ENCODE measurements at places on chromosomes 5 and 9.

DNA sequence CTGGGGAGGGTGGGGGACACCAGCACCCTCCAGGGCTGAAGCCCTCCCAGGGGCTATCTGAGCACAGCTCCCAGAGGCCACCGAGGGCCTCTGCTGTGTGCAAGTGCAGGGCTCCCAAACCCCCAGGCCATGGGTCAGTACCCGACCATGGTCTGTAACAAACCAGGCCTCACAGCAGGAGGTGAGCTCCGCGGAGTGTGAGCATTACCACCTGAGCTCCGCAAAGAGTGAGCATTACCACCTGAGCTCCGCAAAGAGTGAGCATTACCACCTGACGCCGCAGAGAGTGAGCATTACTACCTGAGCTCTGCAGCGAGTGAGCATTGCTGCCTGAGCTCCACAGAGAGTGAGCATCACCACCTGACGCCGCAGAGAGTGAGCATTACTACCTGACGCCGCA lies 152.9 kb upstream of the IRX2 start:
- no peak for DNase-seq

DNA sequence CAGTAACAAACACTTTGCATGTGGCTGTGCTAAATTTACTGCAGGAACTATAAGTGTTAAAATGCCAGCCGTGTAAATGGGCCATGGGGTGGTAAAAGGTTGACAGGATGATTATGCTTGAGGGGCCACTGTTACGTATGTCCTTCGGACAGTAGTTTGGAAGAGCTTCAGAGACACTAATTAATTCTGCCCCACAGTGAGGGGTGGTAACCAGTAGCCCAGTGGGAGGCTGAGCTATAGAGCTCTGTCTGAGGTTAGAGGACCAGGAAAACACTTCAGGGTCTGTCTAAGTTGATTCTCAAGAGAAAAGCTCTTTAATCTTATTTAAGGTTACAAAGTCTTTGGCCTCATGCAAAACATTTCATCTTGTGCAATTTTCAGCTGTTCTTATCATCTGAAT lies 176.6 kb downstream of the DMRTA1 start:
- no peak for DNase-seq

- DNase-seq = no peak
Observed at GRCh38 chr9:69376651-69377050, 51.6 kb downstream of the ENTREP1 start.

DNA sequence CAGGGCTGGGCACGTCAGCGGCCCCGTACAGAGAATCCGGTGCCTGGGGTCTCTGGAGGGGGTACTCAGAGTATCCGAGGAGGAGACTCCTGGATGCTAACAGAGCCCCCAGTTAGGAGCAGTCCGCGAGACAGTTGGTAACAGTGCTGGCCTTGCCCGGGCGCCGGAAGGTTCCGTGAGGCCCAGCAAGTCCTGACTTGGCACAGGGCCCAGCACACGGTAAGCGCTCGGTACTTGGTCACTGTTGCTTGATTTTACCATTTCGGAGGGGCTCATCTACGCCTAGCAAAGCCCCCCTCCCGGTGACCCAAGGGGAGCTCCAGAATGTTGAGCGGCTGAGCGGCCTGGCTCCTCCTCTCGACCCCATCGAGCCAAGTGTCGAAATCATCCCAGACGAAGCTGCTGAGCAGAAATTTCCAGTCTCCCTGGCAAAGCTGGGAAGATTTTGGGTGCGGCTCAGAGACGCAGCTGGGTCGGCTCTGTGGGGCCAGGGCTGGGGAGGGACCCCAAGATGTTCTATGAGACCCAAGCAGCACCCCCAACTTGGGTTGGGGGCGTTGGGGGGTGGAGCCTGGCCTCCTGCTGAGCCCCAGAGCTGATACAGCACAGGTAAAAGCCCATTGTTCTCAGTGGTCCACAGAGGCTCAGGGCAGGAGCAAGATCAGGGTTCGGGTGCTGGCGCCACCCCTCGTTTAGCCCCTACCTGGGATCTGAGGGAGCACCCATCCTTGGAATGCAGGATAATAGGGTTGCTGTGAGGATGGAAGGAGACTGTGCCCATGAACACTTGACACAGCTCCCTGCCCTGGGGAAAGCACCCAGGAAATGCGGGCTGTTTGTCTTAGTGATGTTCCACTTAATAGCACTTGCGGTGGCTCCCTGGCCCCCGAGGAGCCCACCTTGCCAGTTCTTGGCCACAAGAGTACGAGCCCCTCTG lies 137.2 kb downstream of the C9orf50 start:
- DNase-seq = no peak

- no peak for DNase-seq
Observed at GRCh38 chr5:133205204-133205603, 153.4 kb downstream of the HSPA4 start.

DNA sequence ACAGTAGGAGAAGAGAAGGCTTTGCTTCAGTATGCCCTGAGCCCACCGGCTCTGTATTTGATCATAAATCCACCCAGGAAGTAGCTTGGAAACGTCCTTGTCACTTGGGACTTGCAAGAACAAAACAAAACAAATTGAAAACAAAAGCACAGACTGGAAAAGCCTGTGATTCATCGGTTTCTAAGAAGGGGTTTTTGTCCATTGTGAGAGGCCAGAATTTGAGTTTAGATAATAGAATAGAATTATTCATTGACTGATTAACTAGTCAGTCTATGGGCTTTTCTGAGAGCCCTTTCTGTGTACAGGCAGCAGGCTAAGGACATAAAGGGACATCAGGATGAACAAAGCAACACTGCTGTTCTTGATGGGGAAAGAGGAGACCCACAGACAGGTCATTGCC lies 424.8 kb downstream of the IRX1 start:
- DNase-seq = no peak

Measured in KG1 (cell line).